Brain (organoid and tissue), 16 donors: ENCODE measurements at places on chromosomes 1 and 21. TPM values are rescaled to one million over a fixed set of nuclear protein-coding genes. Genes with fewer than 3 reads are reported as not detected.
A peak's percentile ranks its signal among the peaks of the same experiment; 100 is the strongest.

DNA sequence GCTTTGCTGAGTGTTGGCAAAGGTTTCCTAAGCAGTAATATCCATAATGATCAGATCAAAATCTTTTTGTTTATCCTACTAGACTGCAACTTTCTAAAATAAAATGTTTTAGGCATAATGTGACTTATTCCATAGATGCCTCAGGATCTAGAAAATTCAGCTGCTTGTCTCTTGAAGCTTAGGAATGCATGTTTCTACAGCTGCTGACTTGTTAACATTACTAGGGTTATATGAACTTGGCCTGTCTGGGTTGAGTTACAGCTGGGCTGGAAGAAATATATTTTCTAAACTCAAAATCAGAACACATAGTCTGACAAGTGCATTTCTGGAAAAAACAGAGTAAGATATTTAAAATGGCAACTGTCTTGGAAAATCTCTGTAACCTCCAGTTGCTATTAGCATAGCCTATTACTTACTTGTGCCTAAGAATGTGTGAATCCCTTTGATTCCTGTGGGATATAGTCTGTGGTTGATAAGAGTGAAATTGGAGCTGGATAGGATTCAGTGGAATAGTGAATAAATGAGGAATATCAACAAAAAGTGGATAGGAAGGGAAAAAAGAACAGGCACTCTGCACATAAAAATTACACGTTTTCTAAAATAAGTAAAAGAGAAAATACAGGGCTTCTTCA, 61.2 kb downstream of the RGS4 start:
- no peak for DNase-seq

GRCh38 chr21:27306791-27307775, 340.2 kb upstream of the ADAMTS5 start:
- no peak for DNase-seq

The CCDC185 gene
- polyA plus RNA-seq = not detected

DNA sequence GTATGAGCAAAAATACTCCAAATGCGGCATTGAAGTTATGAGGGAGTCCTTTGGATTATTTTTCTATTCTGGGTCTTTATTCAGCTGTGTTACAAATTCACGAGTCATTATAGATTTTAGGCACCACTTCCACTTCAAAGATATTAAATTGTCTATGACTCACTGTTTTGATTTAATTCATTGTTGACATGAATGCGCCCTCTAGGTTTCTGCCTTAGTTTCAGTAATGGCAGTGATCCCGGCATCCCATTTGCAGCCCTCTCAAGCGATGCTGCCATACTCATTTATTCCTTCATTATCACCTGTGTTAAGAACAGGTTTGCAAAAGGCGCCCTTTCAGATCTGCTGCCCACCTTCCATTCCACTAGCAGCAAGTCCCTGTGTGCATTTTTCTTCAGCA, 14.0 kb downstream of the RSPO1 start:
- DNase-seq = no peak

The C1orf185 gene
- not detected for polyA plus RNA-seq

The HAO2 gene
- not detected for polyA plus RNA-seq

GRCh38 chr21:45102391-45102932, 28.1 kb downstream of the ADARB1 start:
- DNase-seq = no peak

DNA sequence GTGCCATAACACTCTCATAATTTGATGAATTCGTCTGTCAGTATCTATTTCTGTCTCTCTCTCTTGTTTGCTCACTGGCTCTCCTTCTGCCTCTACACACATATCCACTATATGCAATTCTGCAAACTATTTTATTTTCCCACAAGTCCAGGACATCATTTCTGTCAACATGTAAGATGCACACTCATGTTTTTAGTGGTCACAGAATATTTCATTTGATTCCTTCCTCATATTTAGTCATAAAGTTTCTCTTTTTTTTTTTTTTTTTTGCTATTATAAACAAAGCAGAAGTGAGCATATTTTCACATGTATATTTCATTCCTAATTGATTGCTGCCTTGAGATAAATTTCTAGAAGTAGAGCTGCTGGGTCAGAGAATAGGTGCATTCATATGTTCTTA, 165.3 kb downstream of the PGBD5 start:
- DNase-seq = no peak

The ILDR2 gene
- 12.1 TPM for polyA plus RNA-seq

DNA sequence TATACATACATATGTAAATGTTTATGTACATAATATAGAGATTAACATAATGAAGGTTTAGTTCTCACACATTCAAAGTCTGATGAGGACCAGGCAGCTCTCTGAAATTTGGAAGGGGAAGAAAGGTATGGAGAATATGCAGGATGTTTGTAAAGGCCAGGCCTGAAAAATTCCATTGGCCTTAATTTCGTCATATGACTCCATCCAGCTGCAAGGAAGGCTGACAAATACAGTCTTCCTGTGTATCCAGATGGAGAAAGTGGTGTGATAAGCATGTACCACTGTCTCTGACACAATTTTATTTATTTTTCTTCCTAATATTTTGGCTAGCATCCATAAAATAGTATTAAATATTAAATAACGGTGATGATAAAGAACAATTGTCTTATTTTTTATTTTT, 6.3 kb upstream of the SGIP1 start:
- DNase-seq = no peak

- no peak for DNase-seq
These were observed 70.0 kb upstream of the MAGI3 start for GRCh38 chr1:113320272-113320671.

GRCh38 chr21:45167796-45168222, 93.4 kb downstream of the ADARB1 start:
- no peak for DNase-seq

The IFFO2 gene
- polyA plus RNA-seq = 5.8 TPM

DNA sequence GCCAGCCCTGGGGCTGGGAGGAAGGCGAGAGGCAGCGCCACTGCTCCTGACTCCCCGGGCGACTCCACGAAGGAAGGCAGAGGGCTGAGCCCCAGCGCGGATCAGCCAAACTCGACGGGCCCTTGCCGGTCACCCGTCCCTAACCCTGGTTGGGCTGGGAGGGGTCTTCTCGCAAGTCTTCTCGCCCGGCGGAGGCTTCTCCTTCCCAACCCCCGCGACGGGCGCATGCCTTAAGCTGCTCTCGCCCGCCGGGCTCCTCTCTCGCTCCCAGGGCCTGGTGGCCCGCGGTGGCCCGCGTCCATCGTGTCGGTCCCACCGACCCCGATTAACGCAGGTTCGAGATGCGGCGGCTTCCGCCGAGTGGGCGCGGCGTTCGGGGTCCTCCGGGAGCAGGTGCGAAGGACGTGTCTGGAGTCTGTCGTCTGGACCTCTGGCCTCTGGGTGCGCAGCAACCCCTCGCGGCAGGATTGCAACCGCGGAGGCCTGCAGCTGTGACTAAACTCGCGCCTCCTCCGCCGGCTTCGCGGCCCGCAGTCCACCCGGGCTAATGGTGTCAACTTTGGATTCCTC, 29.0 kb upstream of the PPM1J start:
- no peak for DNase-seq

GRCh38 chr1:21902026-21903012, 34.8 kb downstream of the HSPG2 start:
- no peak for DNase-seq

The IGSF3 gene
- 25.4 TPM for polyA plus RNA-seq

GRCh38 chr1:227845147-227845458, 29.6 kb downstream of the PRSS38 start:
- no peak for DNase-seq

The PADI4 gene
- not detected for polyA plus RNA-seq

The RXFP4 gene
- not detected for polyA plus RNA-seq

DNA sequence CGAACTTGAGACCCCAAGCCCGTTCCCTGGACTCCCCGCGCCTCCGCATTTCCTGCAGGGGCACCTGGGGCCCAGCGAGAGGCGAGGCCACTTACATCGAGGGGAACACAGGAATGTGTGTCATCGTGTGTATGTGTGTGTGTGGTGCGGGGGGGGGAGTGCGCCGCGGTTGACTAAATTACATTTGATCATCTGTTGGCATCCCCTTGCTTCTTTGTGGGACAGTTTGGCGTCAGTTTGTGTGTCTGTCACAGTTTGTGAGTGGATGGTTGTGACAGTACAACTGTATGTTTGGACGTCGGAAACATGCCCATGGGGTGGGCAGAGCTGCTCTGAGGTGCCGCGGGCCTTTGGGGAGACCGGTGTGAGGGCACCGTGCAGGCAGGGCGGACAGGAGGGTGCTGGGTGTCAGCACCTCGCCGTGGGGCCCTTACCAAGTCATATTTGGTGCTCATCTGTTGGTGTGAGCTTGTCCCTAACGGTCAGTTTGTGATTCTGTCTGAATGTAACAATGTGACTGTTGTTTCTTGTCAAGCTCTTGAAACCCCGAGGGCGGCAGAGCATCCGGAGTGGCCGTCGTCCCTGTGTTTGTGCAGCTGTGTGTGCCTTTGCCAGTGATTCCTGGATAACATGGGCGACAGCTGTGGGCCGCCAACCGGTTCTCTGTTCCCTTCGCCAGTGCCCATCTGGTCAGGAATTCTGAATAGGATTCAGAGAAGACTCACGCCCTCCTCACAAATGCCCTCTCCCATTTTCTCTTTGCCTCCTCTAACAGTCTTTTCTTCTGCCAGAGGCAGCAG, 899 bp downstream of the OPRD1 start:
- DNase-seq = no peak

DNA sequence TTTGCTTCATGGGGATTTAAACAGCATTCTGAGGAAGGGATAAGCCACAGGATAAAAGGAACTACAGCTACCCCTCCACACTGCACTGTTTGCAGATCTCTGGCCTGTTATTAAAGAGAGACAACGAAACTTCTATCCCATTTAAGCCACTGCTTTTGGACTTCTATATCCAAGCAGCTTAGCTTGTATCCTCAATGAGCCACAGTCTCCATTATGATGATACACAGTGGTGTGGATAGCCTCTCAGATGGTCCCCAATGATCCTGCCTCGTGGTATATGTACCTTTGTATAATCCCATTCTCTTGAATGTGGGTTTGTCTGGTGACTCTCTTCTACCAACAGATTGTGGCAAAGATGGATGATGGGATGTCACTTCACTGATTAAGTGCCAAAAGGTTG, 36.0 kb upstream of the MARK1 start:
- DNase-seq = no peak

DNA sequence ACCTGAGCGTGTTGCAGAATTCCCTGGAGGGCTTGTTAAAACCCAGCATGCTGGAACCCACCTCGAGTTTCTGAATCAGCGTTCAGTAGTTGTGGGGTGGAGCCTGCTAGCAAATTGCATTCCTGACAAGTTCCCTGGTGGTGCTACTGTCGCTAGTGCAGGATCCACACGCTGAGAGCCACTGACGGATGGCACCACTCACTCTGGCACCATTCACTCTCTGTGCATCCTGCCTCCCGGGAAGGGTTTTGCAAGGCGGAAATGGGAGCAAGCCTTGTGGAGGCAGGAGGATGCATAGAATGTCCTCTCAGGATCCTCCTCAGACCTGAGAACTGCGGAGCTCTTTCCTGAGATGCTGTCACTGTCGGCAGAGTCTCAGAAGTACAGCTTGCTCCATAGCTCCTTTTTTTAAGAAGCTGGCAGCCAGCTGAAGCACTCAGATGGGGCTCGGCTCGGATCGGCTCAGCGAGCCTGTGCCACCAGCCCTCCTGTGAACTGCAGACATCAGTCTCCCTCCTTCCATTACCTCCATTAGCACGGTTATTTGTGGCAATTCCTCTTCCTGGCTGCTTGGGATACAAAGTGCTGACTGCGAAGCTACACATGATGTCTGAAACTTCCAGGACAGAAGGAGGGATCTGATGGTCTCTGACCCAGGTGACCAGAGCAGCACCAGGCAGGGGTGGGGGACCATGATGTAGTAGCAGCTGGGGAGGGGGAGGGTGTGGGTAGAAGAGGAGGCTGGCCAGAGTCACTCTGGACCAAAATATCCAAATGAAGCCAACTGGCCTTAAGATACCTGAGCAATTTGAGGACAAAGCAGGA, 89.6 kb downstream of the C1orf94 start:
- DNase-seq = peak; percentile 48

DNA sequence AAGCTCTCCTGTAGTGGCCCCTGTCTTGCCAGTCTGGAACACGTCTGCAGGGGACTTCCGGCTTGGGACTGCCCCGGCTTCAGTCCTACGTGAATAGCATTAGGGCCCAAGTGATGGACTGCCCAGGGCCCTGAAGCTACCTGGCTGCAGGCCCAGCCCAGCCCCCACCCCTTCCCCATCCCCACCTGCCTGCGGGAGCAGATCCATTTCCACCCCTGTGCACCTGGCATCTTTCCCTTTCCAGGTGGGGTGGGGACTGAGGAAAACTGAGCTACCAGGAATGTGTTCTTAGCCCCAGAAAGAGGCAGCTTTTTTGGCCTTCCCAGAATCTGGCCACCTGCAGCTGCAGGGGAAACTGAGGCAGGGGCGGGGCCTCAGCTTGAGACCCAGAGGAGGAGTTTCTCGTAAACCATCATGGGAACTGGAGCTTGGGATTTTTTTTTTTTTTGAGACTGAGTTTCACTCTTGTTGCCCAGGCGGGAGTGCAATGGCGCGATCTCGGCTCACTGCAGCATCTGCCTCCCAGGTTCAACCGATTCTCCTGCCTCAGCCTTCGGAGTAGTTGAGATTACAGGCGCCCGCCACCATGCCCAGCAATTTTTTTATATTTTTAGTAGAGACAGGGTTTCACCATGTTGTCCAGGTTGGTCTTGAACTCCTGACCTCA, 3.2 kb downstream of the EDN2 start:
- DNase-seq = no peak
